ENCODE measurements at places on chromosomes 4 and X.

DNA sequence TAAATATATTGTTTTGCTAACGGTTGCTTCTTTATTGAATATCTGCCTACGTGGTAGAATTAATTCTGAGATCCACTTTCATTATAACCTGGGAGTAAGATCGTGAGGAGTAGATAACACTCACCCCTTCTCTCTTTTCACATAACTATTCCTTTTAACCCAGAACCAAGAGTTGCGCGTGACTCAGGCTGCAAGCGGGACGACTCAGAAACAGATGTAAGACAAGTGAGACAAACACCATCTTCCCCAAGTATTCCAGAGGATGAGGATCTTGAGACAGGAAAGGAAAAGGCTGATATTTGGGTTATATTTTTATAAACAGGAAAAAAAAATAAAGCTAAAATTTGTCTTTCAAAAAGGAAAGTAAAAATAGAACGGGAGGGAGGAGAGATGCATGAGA is 318.8 kb upstream of the NOCT start:
- no peak for DNase-seq

DNA sequence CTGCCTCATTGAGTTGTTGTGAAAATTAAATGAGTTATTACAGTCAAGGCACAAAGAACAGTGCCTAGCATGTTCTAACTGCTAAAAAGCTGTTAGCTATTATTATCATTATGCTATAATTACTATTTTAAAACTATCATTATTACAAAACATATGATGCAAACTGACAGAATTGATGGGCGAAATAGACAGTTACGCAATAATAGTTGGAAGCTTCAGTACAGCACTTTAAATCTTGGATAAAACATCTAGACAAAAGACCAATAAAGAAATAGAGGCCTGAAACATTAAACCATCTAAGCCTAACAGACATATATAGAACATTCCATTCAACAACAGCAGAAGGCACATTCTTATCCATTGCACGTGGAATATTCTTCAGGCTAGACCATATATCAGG is 73.0 kb downstream of the TAB3 start:
- DNase-seq: no peak

GRCh38 chr4:119508281-119508680 is 120.3 kb downstream of the PDE5A start:
- no peak for DNase-seq

GRCh38 chr4:131603705-131604104 is 1545.4 kb upstream of the PCDH10 start:
- no peak for DNase-seq

DNA sequence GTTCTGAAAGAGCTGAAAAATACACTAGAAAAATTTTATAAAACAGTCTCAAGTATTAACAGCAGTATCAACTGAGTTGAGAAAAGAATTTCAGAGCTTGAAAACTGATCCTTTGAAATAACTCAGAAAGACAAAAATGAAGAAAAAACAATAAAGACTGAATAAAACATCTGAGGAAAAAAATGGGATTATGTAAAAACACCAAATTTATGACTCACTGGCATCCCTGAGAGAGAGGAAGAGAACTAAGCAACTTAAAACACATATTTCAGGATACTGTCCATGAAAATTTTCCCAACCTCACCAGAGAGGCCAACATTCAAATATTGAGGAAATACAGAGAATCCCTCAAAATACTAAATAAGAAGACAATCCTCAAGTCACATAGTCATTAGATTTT is 22.9 kb downstream of the PABPC4L start:
- DNase-seq: no peak

DNA sequence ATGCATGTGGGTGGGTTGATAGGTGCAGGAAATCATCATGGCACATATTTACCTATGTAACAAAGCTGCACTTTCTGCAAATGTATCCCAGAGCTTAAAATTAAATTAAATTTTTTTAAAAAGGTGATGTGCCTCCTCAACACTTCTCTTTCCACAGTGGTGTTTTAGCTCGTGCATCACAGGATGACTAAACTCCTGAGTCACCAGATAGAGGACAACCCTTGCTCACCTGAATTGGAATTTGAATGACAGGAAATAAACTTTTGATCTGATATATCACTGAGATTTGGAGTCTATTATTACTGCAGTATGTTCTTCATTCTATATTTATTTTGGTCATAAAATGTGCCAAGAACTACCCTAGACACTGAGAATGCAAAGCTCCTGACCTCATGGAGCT is 185.3 kb downstream of the MAPK10 start:
- DNase-seq: no peak

GRCh38 chr4:76376534-76376933 is 44.4 kb downstream of the CCDC158 start:
- no peak for DNase-seq

DNA sequence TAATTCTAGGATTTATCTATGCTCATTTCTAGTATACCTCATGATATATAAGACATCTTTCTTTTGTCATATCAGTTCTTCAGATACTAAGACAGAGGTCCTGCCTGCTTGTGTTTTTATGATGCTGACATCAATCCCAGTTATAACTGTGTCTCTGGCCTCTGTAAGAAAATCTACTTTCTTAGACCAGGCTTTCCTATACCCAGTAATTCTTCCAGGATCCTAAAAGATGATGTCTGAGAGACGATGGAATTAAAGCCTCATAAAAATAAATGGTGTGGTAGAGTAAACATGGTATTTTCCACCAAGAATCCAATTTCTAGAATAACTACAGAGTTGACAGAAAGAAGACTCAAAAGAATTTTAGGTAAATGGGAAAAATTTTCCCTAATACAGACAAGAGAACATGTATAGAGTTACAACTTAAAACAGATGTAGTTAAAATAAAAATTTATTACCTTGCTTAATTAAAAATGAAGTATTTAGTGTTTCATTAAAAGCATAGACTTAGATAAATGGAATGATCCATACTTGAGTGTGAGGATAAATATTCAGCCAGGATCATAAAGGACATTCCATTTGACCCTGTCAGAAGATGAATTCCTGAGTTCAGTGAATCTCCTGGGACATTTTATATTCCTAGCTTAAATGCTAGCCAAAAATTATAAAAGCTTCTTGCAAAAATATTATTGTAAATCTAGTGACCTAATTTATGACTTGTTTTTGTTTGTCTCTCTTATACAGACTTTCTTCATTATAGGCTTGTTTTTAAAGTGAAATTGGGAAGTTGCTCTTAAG is 137.4 kb downstream of the PDLIM5 start:
- DNase-seq: no peak

- DNase-seq: no peak
Observed at GRCh38 chr4:166386491-166387360, 513.7 kb downstream of the TLL1 start.

All from AG08396 (cell line).